Vagina (tissue), 2 donors: ENCODE measurements at places on chromosomes 2 and 18.

- H3K4me1 ChIP-seq, result peaks cover 21% of the 10 kb centered on the region
- no peak overlapping the region for H3K27ac ChIP-seq
- DNase-seq, result no peak
- no peaks in the 10 kb centered on the region for H3K27me3 ChIP-seq
- no peaks in the 10 kb centered on the region for H3K36me3 ChIP-seq
- H3K4me3 ChIP-seq, result no peak overlapping the region
Measured at GRCh38 chr2:120659275-120659977, 76.2 kb upstream of the GLI2 start.

GRCh38 chr2:19538411-19538963, 180.1 kb upstream of the OSR1 start:
- H3K27me3 ChIP-seq, result no peaks in the 10 kb centered on the region
- no peaks in the 10 kb centered on the region for H3K36me3 ChIP-seq
- H3K4me1 ChIP-seq, result peaks cover 24% of the 10 kb centered on the region
- H3K27ac ChIP-seq, result no peak overlapping the region
- H3K4me3 ChIP-seq, result no peak overlapping the region

DNA sequence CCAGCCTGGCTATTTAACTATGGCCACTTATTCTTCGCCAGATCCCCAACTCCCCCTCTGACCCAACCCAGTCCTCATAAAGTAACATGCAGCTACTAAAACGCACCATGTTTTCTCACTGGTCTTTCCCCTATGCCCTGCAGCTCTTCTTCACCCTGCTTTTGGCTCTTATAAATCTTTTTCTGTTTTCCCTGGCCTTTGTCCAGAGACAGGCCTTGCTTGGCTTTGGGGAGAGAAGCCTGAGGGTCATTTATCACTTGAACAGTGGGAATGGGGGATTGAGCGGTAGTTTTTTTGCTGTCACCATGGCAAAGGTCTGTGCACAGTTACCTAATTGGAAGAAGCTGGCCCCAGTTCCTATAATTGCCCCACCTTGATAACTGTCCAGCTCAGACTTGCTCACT, 202.9 kb upstream of the NT5C1B start:
- no peaks in the 10 kb centered on the region for H3K36me3 ChIP-seq
- H3K27ac ChIP-seq, result no peak overlapping the region
- DNase-seq, result no peak
- H3K4me1 ChIP-seq, result peaks cover 8% of the 10 kb centered on the region
- no peak overlapping the region for H3K4me3 ChIP-seq

- H3K27me3 ChIP-seq, result no peaks in the 10 kb centered on the region
- no peaks in the 10 kb centered on the region for H3K36me3 ChIP-seq
- H3K4me3 ChIP-seq, result no peak overlapping the region
- peaks cover 7% of the 10 kb centered on the region for H3K4me1 ChIP-seq
Measured at GRCh38 chr2:202660796-202661195, 26.0 kb downstream of the FAM117B start.

DNA sequence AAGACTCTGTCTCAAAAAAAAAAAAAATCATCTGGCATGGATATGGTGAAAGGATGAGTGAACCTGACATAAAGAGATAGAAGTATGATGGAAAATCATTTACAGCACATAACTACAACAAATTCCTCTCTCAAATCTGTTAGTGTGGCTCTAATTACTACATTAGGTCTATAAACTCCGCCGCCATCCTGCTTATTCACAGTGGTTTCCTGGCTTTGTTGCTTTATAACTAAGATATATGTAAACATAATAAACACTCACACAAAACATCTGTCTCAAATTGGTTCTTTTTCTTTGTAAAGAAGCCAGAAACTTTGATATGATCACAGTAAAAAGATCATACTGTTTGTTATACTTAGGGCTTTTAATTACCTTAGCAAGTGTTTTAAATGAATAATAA, 412.6 kb upstream of the FAM98A start:
- H3K27ac ChIP-seq, result no peak overlapping the region
- no peak for DNase-seq
- H3K36me3 ChIP-seq, result no peaks in the 10 kb centered on the region
- no peaks in the 10 kb centered on the region for H3K27me3 ChIP-seq
- H3K4me3 ChIP-seq, result no peak overlapping the region
- no peaks in the 10 kb centered on the region for H3K4me1 ChIP-seq

DNA sequence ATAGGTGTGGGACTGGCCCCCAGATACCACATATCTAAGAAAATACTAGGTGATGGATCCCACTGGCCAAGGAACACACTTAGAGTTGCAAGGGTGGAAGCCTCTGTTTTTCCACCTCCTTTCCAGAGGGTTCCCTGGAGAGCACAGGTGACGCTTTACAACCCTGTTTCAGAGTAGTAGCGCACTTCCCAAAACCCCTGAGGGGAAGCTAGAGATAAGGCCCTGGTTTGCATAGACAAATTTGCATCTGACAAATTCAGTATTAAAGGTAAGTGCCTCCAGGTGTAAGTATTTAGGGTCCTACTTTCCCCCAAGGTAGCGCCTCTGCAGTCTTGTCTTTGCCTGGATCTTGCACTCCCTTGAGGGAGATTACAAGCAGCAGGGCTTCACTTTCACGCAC, 474 bp upstream of the CERKL start:
- H3K4me1 ChIP-seq, result peaks cover 12% of the 10 kb centered on the region
- no peaks in the 10 kb centered on the region for H3K27me3 ChIP-seq
- H3K36me3 ChIP-seq, result no peaks in the 10 kb centered on the region
- no peak overlapping the region for H3K27ac ChIP-seq
- DNase-seq, result no peak

- no peaks in the 10 kb centered on the region for H3K36me3 ChIP-seq
- no peaks in the 10 kb centered on the region for H3K4me1 ChIP-seq
- H3K27ac ChIP-seq, result no peak overlapping the region
- no peak for DNase-seq
- H3K4me3 ChIP-seq, result no peak overlapping the region
Measured at GRCh38 chr18:54924948-54925347, 34.3 kb downstream of the CCDC68 start.

GRCh38 chr2:97998431-97999005, 2.8 kb upstream of the TMEM131 start:
- no peaks in the 10 kb centered on the region for H3K36me3 ChIP-seq
- H3K4me3 ChIP-seq, result no peak overlapping the region
- H3K27me3 ChIP-seq, result no peaks in the 10 kb centered on the region
- H3K4me1 ChIP-seq, result peaks cover 19% of the 10 kb centered on the region
- H3K27ac ChIP-seq, result no peak overlapping the region

DNA sequence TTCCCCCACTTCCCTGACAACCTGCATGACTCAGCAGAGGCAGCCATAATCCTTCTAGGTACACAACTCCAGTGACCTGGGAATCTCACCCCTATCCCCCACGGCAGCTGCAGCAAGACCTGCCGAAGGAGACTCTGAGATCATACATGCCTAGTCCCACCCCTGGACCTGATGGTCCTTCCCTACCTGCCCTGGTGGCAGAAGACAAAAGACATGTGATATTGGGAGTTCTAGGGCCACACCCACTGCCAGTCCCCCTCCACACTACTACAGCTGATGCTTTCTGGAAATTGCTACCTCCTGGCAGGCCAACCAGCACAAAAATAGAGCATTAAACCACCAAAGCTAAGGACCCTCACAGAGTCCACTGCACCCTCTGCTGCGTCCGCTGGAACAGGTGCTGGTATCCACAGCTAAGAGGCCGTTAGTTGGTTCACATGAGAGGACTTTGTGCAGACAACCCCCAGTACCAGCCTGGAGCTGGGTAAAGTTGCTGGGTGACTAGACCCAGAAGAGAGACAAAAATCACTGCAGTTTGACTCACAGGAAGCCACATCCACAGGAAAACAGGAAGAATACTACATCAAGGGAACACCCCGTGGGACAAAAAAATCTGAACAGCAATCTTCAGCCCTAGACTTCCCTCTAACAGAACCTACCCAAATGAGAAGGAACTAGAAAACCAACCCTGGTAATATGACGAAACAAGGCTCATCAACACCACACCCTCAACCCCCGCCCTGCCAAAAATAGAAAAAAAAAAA, 12.5 kb downstream of the MARCO start:
- no peak for DNase-seq
- H3K4me3 ChIP-seq, result no peak overlapping the region
- H3K36me3 ChIP-seq, result no peaks in the 10 kb centered on the region
- H3K27ac ChIP-seq, result no peak overlapping the region

DNA sequence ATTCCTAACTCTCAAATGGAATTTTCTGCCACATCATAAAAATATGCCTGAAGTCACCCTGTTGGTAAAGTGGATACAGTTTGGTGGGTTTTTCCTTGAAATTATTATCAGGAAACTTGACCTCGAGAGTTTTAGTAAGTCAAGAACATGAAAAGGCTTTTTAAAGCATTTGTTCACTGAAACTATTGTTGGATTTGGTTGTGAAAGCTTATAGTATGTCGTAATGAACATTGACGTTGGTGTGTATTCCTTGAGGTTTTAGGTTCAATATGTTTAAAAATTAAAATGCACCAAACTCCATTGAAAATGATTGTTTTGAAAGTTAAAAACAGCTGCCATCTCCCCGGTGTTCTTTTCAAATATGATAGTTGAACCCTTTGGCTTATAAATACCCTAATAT, 30.8 kb downstream of the AOX1 start:
- DNase-seq, result no peak
- no peak overlapping the region for H3K4me3 ChIP-seq
- H3K36me3 ChIP-seq, result no peaks in the 10 kb centered on the region
- no peak overlapping the region for H3K27ac ChIP-seq
- no peaks in the 10 kb centered on the region for H3K4me1 ChIP-seq
- H3K27me3 ChIP-seq, result no peaks in the 10 kb centered on the region

- no peak for DNase-seq
- no peak overlapping the region for H3K27ac ChIP-seq
- no peak overlapping the region for H3K4me3 ChIP-seq
- no peaks in the 10 kb centered on the region for H3K4me1 ChIP-seq
- no peaks in the 10 kb centered on the region for H3K27me3 ChIP-seq
Measured at GRCh38 chr2:18245375-18245774, 315.1 kb downstream of the RDH14 start.

DNA sequence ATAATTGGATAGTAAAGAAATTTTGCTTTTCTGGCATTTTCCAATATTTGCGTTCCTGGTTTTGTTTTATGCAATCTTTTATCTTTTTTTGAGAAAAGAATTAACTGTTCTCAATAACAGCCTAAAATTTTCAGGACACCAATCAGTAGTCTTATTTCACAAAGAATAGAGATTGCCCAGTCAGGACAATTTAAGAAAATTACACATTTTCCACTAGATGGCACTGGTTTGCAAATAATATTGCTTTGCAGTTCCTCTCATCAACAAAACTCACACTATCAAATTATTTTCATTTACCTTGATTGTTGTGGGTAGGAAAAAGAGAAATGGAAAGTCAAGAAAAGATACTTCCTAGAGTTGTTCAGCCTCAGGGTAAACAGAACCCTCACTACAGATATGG, 2.4 kb upstream of the RBM45 start:
- no peak overlapping the region for H3K4me3 ChIP-seq
- H3K4me1 ChIP-seq, result peaks cover 27% of the 10 kb centered on the region
- DNase-seq, result no peak

GRCh38 chr2:41668529-41668928, 379.3 kb upstream of the PKDCC start:
- H3K4me1 ChIP-seq, result no peaks in the 10 kb centered on the region
- H3K27ac ChIP-seq, result no peak overlapping the region
- H3K27me3 ChIP-seq, result no peaks in the 10 kb centered on the region
- no peak overlapping the region for H3K4me3 ChIP-seq
- H3K36me3 ChIP-seq, result no peaks in the 10 kb centered on the region

- H3K27me3 ChIP-seq, result no peaks in the 10 kb centered on the region
- no peak overlapping the region for H3K27ac ChIP-seq
- H3K4me3 ChIP-seq, result no peak overlapping the region
- H3K36me3 ChIP-seq, result no peaks in the 10 kb centered on the region
Measured at GRCh38 chr2:124666976-124667375, 641.9 kb downstream of the CNTNAP5 start.

- no peaks in the 10 kb centered on the region for H3K4me1 ChIP-seq
- no peak overlapping the region for H3K4me3 ChIP-seq
Measured at GRCh38 chr2:175399326-175399725, 217.8 kb upstream of the ATP5MC3 start.

DNA sequence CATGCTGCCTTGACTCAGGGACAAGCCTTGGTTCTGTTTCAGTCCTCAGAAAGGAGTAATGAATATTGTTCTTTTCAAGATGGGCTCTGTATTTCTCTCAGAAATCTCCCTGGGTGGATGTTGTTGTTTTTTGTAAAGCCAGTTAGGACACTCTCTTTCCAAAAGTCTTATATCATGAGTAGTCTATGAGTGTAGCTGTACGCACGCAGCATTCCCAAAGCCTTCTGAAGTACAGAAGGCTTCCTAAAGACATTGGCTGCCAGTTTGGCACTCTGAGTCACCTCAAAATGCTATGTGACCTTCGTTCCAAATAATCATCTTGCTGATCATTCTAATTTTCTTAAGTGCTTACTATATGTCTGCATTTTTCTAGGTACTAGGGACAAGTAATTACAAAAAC, 16.7 kb upstream of the GTF2A1L start:
- no peak overlapping the region for H3K27ac ChIP-seq
- H3K36me3 ChIP-seq, result peaks cover 15% of the 10 kb centered on the region

DNA sequence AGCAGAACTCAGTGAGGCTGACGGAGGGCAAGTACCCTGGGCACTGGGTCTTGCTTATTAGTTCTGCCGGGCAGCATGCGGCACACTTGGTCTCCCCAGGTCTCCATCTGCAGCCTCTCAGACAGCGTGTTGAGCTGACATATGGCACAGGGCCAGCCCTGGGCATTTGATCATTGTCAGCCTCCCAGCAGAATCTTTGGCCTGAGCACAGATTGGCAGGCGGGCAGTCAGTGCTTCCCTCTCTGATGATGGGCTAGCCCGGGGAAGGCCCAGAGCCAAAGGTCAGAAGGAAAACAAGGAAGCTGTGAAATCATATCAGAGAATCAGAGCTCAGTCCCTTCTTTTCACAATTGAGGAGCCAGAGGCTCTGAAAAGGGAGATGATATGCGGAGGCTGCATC, 150.1 kb upstream of the LRRTM1 start:
- H3K27ac ChIP-seq, result no peak overlapping the region
- H3K4me3 ChIP-seq, result no peak overlapping the region
- H3K4me1 ChIP-seq, result no peaks in the 10 kb centered on the region

GRCh38 chr2:8797682-8798081, 39.7 kb downstream of the KIDINS220 start:
- H3K27me3 ChIP-seq, result no peaks in the 10 kb centered on the region
- DNase-seq, result no peak
- H3K4me3 ChIP-seq, result no peak overlapping the region
- H3K27ac ChIP-seq, result no peak overlapping the region

- H3K4me1 ChIP-seq, result peaks cover 17% of the 10 kb centered on the region
- DNase-seq, result no peak
- no peaks in the 10 kb centered on the region for H3K27me3 ChIP-seq
- H3K4me3 ChIP-seq, result no peak overlapping the region
- H3K36me3 ChIP-seq, result no peaks in the 10 kb centered on the region
Measured at GRCh38 chr2:38125842-38126241, 49.9 kb upstream of the CYP1B1 start.

GRCh38 chr2:31526946-31527732, 53.6 kb downstream of the SRD5A2 start:
- DNase-seq, result peak; percentile 80
- no peak overlapping the region for H3K4me3 ChIP-seq
- H3K27ac ChIP-seq, result peak overlapping the region; percentile 9

- H3K27me3 ChIP-seq, result no peaks in the 10 kb centered on the region
- H3K36me3 ChIP-seq, result no peaks in the 10 kb centered on the region
- no peak overlapping the region for H3K4me3 ChIP-seq
- no peak overlapping the region for H3K27ac ChIP-seq
- no peaks in the 10 kb centered on the region for H3K4me1 ChIP-seq
- no peak for DNase-seq
Measured at GRCh38 chr2:177721087-177721486, 328.5 kb downstream of the AGPS start.
